ENCODE measurements at places on chromosomes 5 and 9.

DNA sequence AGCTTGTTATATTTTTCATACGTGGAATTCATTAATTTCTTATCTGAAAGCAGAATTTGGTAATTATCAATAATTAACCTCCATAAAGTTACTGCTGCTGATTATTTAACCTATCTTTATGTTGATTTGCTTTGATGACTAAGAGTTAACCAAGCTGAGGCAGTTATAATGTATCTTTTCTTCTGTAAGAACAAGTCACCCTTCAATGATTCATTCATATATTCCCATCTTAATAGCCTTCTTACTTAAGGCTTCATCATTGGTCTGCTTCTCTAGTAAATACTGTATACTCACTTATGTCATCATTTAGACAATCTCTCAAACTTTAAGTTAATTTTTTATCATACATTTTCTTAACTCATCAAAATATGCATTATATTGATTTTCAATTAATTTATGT is 592.2 kb downstream of the ANXA1 start:
- no peak for DNase-seq

- no peak for DNase-seq
Measured at GRCh38 chr5:19855031-19855430, 133.0 kb downstream of the CDH18 start.

GRCh38 chr9:84493284-84493947 is 152.9 kb upstream of the SLC28A3 start:
- DNase-seq, result no peak

DNA sequence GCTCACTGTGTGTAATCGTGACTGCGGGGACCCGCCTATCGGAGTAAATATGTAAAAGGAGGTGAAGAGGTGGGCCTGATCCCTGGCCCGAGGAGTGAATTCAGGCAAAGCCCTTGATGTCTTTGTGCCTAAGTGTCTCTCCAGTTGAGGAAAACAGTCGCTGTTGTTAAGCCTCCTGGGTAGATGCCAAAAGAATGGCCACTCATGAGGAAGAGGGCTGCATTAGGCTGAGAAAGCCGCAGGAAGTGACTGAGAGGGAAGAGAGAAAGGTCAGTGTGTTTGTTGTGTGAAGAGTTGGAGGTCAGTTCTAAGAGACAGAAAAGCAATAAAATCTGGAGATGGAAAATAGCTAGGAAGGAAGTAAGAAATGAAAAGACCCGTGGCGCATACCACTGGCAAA is 35.8 kb upstream of the PIP5K1B start:
- DNase-seq, result peak; percentile 80

DNA sequence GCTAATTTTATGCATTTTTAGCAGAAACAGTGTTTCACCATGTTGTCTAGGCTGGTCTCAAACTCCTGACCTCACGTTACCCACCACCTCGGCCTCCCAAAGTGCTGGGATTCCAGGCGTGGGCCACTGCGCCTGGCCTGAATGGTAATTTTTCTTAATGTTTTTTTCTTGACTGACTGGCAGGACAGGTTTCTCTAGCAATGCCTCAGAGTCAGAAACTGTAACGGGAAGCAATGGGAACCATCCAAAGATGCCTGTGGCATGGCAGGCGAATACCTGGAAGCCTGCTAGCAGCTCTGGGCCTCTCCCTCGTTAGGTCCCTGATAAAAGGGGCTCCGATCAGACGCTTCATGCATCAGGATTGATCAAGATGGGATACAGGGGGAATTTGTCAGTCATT is 639.2 kb downstream of the NR2F1-AS1 start:
- no peak for DNase-seq

GRCh38 chr9:38019731-38020130 is 49.3 kb downstream of the SHB start:
- no peak for DNase-seq

DNA sequence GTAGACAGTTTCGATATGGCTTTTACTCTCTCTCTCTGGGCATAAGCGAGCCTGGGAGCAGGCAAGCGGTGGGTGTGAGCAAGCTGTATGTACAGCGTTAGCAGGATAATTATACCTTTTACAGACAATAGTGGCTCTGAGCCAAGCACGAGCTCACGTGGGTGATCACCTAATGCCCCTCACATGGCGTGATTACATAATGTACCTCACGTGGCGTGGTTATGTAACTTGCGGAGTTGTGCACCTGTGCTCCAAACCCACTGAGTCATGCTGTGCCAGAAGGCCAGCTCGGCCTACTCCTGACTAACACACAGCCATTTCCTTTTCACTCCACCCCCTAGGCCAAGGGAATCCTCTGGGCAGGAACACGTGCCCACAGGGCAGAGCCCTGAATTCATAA is 797.2 kb downstream of the EFNA5 start:
- peak; percentile 99 for DNase-seq

DNA sequence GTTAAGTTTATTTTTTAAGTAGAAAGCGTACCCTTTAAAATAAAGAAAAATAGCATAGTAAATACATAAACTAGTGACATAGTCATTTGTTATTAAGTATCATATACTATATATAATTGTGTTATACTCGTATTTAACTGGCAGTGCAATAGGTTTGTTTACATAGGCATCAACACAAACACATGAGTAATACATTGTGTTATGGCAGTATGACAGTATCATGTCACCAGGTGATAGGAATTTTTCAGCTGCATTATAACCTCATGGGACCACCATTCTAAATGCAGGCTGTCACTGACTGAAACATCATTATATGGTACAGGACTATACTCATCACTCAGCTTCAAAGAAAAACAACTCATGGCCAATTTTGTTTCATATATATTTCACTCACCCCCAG is 8.4 kb upstream of the RIC1 start:
- DNase-seq, result no peak

DNA sequence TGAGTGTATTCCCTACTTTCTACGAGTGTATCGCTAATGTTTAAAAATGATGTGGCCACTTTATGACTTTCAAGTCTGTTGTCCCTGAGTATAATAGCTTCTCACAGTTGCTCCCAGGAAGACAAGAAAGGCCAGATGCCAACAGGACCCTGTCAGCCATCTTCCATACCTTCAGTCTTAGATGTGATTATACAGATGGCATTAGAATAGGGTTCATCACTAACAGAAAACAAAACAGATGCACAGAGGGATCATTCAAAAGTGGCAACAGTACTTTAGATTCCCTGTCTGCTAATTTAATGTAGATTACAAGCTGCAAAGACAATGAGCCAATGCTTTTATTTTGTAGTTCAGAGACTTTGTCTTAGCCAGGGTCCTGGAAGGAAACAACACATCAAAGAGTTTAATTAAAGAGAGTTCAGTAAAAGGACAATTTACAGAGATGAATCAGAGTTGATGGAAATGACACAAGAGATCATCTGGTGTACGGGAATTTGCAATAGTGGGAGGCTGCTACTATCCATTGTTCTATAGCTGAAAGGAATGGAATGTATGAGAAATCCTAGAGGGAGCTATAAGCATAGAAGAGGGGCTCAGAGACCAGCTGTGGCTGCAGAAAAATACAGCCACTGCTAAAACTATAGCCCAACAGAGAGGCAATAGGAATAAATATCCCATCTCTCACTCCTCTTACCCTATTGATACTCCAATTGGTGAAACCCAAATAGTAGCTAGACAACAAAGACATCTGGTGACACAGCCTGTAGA is 393.7 kb upstream of the SMC2 start:
- DNase-seq, result no peak

DNA sequence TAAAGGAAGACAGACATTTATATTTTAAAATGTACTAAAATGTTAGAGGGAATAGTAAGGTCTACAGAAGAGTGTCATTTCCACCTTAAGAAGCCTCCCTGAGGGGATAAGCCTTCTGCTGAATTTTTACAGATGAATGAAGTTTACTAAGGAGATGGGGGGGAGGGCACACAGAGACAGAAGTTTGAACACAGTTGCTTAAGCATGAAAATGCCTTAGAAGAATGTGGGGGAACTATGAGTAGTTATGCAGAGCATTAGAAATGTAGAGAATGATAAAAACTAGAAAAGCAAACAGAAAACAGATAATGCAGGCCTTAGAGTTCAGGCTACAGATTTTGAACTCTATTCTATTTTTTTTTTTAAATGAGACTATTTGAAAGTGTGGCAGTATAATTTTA is 232.2 kb upstream of the VLDLR start:
- no peak for DNase-seq

- no peak for DNase-seq
Measured at GRCh38 chr5:145221416-145221815, 613.7 kb downstream of the PRELID2 start.

DNA sequence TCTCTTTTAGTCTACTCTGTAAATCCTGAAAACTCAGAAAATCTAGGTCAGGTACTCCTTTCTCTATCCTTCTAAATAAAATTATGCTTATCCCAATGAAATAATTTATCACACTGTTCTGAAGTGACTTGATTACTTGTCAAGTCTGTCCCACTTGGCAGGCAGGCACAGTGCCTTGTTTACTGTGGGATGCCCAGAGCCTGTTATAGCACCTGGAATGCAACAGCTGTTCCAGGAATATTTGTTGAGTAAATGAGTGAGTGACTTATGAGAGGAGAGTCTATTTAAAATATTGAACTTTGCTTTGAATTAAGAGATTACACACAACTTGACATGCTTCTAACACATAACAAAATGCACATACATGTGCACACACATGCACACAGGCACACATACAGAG is 130.0 kb downstream of the MPDZ start:
- DNase-seq, result no peak
